Hippocampal formation (tissue), 2 donors: ENCODE measurements at places on chromosomes 7 and 10.

- DNase-seq = no peak
These were observed 771 bp upstream of the ADIRF start for GRCh38 chr10:86967481-86967941.

DNA sequence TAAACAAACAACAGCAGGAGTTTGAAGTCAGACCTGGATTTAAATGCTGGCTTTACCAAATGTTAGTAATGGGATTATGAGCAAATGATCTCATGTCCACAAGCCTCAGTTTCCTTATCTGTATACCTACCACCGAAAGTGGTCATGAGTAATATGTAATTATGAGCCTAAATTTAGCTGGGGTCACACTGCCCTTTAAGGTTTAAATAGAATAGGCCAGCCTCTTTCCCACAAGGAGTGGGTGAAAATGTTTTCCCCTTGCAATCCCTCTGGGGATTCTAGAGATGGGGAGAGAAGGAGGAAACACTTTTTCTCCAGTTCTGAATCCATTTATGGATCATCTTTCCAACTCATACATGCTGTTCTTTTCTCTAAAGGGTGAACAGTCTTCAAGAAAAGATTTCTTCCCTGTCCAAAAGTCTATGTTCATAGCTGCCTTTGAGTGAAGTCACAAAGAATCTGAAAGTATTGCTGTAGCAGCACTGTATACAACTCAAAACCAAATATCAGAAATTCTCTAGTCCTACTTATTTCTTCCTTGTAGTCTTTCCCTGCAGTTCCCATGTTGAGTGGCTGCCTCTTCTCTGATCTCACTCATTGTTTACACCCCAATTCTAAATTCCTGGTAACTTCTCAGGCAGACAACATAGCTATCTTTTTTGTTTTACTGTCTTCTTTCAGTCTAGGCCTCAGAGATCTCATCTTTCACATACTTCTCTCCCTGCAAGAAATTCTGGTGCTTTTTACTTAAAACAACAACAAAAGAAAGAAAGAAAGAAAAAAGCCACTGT lies 7.4 kb upstream of the TSPAN12 start:
- no peak for DNase-seq

DNA sequence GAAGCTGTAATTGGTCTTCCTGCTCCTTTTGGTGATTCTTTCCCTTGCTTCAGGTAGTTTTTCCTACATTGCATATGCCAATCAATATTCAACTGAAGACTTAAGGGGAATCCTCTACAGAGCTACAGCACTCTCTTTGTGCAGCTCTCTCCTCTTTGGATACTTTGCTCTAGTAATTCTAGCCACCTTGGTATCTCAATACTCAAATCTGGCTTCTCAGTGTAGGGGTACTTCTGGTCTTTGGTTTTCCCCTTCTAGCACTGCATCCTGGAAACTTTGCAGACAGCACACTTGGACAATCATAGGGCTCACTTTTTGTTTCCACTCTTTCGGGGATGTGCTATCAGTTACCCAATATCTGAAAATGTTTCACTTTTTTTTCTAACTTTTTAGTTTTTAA lies 9.9 kb downstream of the PHTF2 start:
- DNase-seq = no peak

DNA sequence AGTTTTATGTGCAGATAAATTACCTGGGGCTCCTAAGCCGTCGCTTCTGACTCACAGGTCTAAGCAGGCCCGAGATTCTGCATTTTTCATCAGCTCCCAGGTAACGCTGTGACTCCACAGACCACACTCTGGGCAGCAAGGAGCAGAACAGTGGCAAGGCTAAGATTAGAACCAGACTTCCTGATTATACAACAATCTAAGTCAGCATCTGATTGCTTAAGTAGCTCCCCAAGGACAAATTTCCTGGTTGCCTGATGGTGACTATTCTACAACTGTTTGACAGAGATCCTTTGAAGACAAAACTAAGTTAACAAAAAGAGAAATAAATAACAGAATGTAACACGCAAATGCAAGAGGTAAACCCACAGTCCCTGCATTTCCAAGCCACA lies 69.0 kb downstream of the CREB3L2 start:
- DNase-seq = no peak

DNA sequence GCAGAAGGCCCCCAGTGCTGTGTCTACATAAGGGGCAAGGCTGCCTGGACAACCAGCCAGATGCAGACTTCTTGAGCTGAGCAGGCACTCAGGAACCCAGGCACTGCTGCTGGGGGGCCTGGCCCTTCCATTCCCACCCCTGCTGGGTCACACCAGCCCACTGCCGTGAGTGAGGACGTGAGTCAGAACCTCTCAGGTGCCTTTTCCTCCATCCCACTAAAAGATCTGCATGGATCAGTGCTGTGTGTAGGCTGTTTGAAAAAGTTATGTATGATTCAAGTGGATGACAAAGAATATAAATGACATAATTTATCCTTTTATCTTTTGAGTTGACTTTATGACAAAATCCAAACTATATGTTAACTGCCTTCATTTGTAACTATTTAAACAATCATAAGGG lies 499.3 kb downstream of the INHBA start:
- DNase-seq = no peak

DNA sequence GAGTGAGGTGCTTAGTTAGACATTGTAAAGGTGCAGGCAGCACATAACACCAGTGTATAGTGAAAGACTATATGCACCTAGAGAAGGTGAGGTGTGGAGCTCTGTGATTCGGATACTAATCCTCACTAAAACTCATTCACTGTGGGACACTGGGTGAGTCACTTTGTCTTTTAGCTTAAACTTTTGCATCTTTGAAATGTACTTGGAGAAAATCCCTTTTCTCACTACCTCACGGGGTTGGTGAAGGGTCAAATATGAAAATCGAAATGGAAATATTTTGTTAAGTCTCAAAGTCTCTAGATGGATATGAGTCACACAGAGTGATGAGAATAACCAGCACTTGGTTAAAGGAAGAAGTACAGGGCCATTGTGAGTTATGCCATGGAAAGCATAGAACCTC lies 38.0 kb downstream of the MDFIC start:
- DNase-seq = no peak

DNA sequence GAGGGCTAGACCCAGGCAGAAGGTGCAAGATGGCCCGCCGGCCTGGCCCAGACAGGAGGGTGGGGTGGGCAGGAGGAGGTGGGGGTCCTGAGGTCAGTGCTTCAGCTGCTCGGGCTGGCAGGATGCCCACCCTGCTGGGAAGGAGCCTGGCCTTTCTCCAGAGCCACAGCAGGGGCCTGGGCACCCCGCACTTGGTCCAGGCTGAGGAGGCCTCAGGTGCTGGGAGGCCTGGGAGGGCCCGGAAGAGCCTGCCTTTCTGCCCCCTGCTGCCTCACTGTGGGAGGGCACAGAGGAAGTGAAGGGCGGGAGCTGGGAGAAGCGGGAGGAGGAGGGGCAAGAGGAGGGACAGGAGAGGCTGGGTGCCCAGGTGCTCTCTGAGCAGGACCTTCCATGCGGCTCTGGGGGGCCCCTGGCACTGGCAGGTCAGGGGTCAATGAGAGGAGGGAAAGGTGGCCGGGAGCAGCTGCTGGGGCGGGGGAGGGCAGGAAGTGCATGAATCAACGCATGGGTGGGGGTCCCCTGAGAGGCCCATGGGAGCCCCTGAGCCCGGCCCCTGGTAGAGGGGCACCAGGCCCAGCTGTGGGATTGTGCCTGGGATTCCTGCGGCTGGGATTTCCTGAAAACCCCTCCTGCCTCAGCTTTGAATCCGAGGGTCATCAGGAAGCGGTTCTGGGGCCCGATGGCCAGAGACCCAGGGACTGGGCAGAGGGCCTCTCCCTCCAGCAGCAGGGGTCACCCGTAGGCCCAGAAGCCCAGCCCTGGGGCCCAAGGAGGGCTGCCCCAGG lies 49.9 kb downstream of the PWWP2B start:
- no peak for DNase-seq

GRCh38 chr7:41847606-41848005 lies 144.7 kb upstream of the INHBA start:
- no peak for DNase-seq

GRCh38 chr7:15857026-15857425 lies 170.5 kb upstream of the MEOX2 start:
- no peak for DNase-seq

- DNase-seq = no peak
These were observed 10.5 kb upstream of the EDRF1 start for GRCh38 chr10:125708971-125709503.

GRCh38 chr7:108203537-108203936 lies 73.4 kb upstream of the LAMB4 start:
- no peak for DNase-seq

DNA sequence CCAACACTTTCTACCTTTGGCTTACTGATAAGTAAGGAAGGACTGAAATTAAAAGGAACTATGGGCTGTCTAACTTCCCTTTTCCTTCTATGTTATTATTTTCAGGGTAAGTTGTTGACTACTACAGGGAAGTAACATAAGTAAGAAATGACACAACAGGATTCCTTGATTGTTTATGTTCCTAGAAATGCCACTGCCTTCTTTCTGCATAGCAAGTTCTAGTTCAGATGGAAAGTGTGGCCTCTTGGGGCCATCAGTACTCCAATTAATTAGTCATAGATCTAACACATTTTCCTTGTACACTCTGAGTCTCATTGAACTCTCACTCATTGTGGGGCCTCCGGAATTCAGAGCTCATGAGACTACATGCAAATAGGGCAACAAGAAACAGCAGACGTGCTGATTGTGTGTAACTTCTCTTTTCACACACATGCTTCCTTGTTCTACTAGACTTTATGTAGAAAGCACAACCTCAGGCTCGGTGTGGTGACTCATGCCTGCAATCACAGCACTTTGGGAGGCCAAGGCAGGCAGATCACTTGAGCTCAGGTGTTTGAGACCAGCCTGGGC lies 35.3 kb upstream of the HIBADH start:
- DNase-seq = no peak

- peak; percentile 98 for DNase-seq
These were observed 35.7 kb downstream of the ZCCHC24 start for GRCh38 chr10:79409726-79410085.

DNA sequence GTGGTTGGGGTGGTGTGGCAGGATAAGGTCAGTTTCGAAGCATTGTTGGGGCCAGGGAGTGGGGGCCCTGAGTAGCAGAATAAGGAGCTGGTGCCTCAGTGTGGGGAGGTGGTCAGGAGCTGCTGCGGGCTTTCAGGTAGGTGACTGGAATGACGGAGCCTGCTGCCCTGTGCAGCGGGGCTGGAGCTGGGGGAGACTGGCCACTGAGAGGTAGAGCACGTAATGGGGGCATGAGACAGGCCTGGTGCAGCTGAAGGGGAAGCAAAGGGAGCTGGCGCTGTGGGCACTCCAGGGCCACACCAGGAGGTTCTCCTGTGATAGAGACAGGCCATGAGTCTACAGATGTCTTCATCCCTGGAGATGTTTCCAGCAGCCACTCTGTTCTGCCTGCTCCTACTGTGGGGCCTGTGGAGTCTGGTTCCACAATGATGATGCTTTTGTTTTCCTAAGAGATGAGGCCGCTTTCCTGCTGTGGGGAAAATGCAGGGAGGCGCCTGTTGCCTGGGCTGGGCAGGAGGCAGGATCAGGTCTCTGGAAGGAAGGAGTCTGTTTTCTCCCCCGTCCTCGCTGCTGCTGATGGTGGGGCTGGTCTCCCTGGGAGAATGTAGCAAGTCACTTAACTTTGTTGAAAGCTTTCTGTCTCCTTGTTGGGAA lies 31.1 kb downstream of the NUB1 start:
- DNase-seq = no peak

GRCh38 chr7:16684935-16685334 lies 39.0 kb downstream of the BZW2 start:
- DNase-seq = no peak

DNA sequence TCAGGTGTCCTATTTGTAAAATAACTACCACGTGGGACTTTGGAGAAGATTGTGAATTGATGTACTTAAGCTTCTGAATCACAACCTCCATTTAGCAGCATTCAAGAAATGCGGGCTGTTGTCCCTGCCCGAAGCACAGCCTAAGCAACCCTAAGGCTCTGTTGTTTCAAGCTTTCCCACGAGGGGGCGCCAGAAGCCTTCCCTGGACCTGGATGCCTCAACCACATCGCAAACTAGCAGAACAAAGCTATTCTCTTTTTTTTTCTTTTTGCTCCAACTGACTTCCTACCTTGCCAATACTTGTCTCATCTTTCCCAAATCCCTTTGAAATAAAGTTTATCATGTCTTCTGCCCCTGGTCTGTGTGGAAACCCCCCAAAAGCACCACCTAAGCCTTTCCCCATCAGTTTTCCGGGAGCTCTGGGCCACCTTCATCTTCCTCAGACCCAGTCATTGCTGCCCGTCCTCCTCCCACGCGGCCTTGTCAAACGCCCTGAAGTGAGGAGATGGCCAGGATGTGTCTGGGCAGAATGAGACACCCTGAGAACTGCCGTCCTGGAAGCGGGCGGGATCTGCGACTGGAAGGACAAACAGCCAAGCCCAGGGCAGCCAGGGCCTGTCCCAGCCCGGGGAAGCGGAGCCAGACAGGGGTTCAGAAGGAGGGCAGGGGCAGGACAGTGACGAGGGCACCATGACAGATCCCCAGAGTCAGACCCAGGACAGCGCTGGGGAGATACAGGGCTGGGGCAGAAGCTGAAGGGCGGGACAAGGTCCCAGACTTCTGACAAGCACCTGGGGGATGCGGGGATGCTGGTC lies 112.7 kb downstream of the SLIT1 start:
- DNase-seq = peak; percentile 61
